Activated gamma-delta T cell (primary cell): ENCODE measurements at places on chromosomes 6 and 20.

- no peak for DNase-seq
These were observed 77.9 kb upstream of the BMP5 start for GRCh38 chr6:55953335-55953734.

- no peak for DNase-seq
These were observed 59.0 kb upstream of the TPD52L1 start for GRCh38 chr6:125094563-125094962.

- DNase-seq: no peak
These were observed 86.2 kb upstream of the VSTM2L start for GRCh38 chr20:37816726-37817125.

GRCh38 chr6:138405816-138406413 lies 1.9 kb downstream of the HEBP2 start:
- DNase-seq: no peak
